ENCODE measurements at places on chromosomes 12 and 14.

- DNase-seq: no peak
Observed at GRCh38 chr12:80549298-80549697, 105.3 kb downstream of the PTPRQ start.

GRCh38 chr12:46024099-46024498 lies 33.7 kb upstream of the SCAF11 start:
- no peak for DNase-seq

- DNase-seq: no peak
Observed at GRCh38 chr14:88271205-88271604, 51.9 kb downstream of the KCNK10 start.

GRCh38 chr14:105665247-105665950 lies 139.0 kb downstream of the TMEM121 start:
- DNase-seq: no peak

- DNase-seq: no peak
Observed at GRCh38 chr12:129870136-129870535, 33.7 kb downstream of the TMEM132D start.

DNA sequence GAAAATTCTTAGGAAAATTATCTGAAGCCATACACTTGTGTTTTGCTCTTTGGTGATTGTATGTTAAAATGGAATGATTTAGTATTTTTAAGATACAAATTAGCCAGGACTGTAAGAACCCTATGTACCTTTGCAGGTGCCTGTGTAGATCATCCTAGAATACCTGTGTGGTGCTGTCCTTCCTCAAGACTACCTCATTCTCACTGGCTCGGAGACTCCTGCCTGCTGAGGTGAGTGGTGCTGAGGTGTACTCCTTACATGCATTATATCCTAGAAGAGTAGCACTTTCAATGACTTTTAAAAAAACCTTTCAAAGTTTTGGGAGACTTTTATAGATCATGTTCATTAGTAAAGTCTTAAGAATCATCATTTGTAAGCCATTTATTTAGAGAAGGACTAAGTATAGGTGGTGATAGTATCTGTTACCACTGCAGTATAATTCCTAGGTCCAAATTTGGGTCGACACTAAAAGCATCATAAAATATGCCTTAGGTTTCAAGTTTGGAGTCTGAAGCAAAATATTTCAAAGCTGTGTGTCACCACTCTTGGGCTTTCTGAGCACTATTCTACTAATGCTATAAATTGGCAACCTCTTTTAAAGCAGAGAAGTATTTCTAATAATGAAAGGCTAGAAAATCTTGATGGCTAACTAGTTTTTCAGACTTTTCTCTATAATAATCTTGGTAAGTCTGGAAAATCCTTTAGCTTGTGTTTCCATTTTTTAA lies 36.6 kb downstream of the RASSF8 start:
- DNase-seq: no peak

DNA sequence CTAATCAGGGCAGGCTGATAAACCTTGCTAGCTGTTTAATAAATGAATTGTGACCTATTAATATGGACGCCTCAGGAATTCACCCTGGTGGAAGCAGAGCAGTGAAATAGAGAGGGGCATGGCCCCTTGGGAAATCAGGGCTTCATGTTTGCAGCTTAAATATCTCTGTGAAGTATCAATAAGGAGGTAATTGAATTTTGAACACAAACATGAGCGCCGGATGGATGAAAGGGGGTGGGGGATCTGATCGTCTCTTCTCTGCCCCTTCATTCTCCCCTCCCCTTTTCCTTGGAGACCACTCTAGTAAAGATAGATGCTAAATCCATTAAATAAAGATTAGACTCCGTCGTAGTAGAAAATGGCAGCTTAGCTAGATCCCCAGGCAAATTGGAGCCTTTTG lies 70.5 kb downstream of the LIN52 start:
- DNase-seq: no peak

GRCh38 chr12:52049286-52049685 lies 2.0 kb upstream of the NR4A1 start:
- no peak for DNase-seq

DNA sequence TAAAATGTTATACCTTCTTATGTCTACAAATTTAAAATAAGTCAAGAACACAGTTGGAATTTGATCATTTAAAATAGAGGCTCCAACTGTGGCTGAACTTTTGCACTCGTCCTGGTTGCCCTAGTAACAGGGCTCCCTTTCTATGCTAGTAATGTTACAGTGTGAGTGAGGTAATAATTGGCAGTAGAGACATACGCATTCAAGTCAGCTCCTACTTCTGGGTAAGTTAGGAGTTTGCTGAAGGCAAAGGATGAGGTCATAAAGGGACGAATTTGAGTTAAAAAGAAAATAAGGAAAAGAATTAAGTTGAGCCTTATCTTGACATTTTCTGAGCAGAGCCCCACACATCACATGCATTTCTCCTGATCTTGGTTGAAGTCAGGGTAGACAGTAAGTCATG lies 129.1 kb downstream of the TMEM117 start:
- no peak for DNase-seq

DNA sequence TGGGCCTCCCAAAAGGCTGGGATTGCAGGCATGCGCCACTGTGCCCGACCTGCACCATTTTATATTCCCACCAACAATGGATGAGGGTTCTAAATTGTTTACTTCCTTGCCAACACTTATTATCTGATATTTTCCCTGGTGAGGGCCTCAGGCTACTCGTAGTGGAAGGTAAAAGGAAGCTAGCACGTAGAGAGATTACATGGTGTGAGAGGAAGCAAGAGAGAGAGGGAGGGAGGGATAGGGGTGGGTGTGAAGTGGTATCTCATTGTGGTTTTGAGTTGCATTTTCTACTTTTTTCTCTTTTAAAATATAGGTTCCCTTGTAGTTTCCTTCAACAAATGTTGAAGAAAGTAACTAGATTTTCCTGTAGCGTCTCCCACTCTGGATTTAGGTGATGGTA lies 30.9 kb downstream of the MYO1H start:
- DNase-seq: no peak

- DNase-seq: no peak
Observed at GRCh38 chr12:24631676-24632426, 317.1 kb downstream of the BCAT1 start.

- DNase-seq: no peak
Observed at GRCh38 chr14:35438910-35439713, 34.6 kb upstream of the NFKBIA start.

- DNase-seq: no peak
Observed at GRCh38 chr14:95192311-95192710, 35.0 kb upstream of the DICER1 start.

- DNase-seq: no peak
Observed at GRCh38 chr14:22423958-22424357, 165.1 kb downstream of the DAD1 start.

GRCh38 chr12:92109613-92110012 lies 36.0 kb downstream of the BTG1 start:
- DNase-seq: no peak

- no peak for DNase-seq
Observed at GRCh38 chr14:50758305-50758704, 72.7 kb downstream of the NIN start.

GRCh38 chr12:8996682-8997405 lies 7.5 kb downstream of the KLRG1 start:
- no peak for DNase-seq

- DNase-seq: no peak
Observed at GRCh38 chr12:114963846-114964245, 279.9 kb upstream of the TBX3 start.

DNA sequence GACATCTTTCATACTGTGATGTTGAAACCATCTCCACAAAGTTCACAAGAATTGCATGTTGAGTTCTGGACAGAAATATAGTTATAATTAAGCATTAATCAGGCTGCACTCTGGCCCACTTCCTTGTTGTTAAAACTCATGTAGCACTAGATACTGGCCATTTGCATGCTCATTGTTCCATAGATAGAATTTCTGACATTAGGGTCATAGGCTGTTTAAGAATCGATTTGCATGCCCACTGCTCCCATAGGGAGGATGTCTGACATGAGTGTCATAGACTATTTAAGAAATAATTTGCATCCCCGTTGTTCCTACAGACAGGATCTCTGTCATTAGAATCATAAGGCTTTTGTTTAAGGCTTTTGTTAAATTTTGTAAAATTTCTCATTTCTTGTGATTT lies 50.2 kb downstream of the MYF5 start:
- no peak for DNase-seq

GRCh38 chr12:65778258-65779090 lies 45.8 kb upstream of the HMGA2 start:
- no peak for DNase-seq
